ENCODE measurements at places on chromosomes 3 and 15.

GRCh38 chr15:99753066-99753465, 19.8 kb upstream of the LYSMD4 start:
- no peak overlapping the region for H3K27ac ChIP-seq
- H3K4me1 ChIP-seq = no peaks in the 10 kb centered on the region
- no peak overlapping the region for H3K4me3 ChIP-seq

GRCh38 chr15:78076231-78077052, 1.1 kb downstream of the TBC1D2B start:
- peak overlapping the region; percentile 80 for H3K27ac ChIP-seq
- no peaks in the 10 kb centered on the region for H3K27me3 ChIP-seq
- peaks cover 24% of the 10 kb centered on the region for H3K4me1 ChIP-seq
- H3K36me3 ChIP-seq = peaks cover 7% of the 10 kb centered on the region
- H3K4me3 ChIP-seq = peak overlapping the region; percentile 89

- H3K36me3 ChIP-seq = no peaks in the 10 kb centered on the region
- H3K4me1 ChIP-seq = peaks cover 3% of the 10 kb centered on the region
- no peak overlapping the region for H3K4me3 ChIP-seq
- no peak for DNase-seq
Observed at GRCh38 chr15:35696767-35697231, 150.8 kb upstream of the DPH6 start.

DNA sequence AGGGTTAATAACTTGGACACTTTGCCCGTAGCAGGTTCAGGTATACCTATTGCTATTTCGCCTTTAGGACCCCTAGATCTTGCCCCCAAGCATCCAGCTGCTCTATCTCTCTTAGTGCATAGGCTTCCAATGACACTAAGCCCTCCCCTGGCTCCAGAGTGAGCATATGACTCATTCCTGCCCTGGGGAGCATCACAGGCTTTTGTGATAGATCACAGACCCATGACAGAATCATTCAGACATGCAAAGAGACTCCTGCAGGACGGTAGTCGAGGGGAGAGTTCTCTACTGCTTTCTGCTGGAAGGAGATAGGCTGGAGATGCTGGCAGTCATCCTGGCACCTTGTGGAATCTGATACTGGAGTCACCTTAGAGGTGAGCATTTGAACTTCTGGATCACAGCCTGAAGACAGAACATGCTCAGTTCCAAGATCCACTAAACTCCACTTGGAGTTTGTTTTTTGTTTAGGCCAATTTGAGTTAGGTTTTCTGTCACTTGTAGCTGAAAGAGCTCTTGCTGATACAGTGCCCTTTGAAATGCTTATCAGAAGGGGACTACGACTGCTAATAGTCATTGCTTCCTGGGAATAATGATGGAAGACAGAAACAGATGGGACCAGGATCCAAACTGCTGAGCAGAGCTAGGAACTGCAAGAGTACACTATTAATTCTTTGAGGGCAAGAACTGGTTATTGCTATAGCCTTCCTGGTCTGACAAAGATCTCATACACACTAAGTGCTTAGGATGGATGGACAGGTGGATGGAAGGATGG, 11.0 kb downstream of the LYSMD2 start:
- H3K27me3 ChIP-seq = no peaks in the 10 kb centered on the region
- peak overlapping the region; percentile 24 for H3K4me3 ChIP-seq
- H3K36me3 ChIP-seq = peaks cover 11% of the 10 kb centered on the region
- H3K27ac ChIP-seq = peak overlapping the region; percentile 91

DNA sequence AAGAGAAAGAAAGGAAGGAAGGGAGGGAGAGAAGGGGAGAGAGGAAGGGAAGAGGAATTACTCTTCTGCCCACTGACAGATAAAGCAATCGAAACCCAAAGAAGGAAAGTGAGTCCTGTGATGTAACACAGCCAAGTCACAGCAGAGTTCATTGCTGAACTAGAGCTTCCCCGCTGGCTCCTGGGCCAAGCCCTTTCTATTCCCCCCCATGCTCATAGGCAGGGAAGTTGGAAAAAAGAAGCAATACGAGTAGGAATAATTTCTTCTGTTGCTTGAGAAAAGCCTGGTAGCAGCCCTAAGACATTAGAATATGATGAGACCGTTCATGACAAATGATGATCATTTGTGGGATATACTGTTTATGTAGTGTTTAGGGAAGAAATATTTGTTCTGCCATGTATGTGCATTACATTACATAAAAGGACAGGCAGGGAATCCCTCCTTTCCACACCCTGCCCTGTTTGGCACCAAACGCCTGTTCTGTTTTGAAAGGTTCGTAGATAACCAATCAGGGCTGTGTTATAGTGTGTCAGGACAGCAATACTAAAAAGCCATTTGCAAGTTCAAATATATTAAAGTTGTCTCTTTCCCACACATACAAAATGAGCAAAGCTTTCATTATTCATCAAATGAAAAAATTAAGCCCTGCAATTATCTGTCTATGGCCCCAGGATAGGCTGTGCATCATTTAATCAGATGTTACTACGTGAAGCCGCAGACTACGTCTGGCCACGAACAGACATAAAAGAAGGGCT, 111.0 kb upstream of the TRPM1 start:
- no peaks in the 10 kb centered on the region for H3K36me3 ChIP-seq
- no peaks in the 10 kb centered on the region for H3K27me3 ChIP-seq
- H3K4me1 ChIP-seq = no peaks in the 10 kb centered on the region
- no peak for DNase-seq
- H3K4me3 ChIP-seq = no peak overlapping the region

- peaks cover 5% of the 10 kb centered on the region for H3K4me1 ChIP-seq
- no peak for DNase-seq
- no peak overlapping the region for H3K27ac ChIP-seq
- no peaks in the 10 kb centered on the region for H3K36me3 ChIP-seq
- H3K4me3 ChIP-seq = no peak overlapping the region
Observed at GRCh38 chr15:62126364-62126763, 38.7 kb downstream of the C2CD4B start.

- no peak overlapping the region for H3K4me3 ChIP-seq
- no peaks in the 10 kb centered on the region for H3K27me3 ChIP-seq
- H3K27ac ChIP-seq = no peak overlapping the region
- H3K36me3 ChIP-seq = no peaks in the 10 kb centered on the region
Observed at GRCh38 chr3:17749705-17750293, 7.4 kb upstream of the TBC1D5 start.

- peaks cover 7% of the 10 kb centered on the region for H3K4me1 ChIP-seq
- H3K27ac ChIP-seq = no peak overlapping the region
- H3K27me3 ChIP-seq = no peaks in the 10 kb centered on the region
- H3K36me3 ChIP-seq = no peaks in the 10 kb centered on the region
- H3K4me3 ChIP-seq = no peak overlapping the region
Observed at GRCh38 chr15:72302955-72303354, 17.0 kb downstream of the CELF6 start.

DNA sequence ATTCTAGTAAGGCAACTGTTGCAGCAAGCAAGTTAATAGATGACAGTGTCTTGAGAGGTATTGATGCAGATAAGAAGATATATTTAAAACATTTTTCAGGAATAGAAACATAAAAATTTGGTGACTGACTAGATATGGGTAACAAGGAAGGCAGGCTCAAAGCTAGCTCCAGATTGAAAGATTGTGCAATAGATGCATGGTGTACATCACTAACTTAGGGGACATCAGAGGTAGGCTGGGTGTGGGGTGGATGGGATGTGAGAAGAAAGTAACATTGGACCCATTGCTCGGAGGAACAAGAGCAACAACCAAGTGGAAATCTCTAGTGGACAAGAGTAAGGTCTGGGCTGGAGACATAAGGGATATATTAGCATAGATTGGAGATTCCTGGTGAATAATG, 306.9 kb downstream of the MCTP2 start:
- no peak overlapping the region for H3K27ac ChIP-seq
- no peaks in the 10 kb centered on the region for H3K4me1 ChIP-seq
- no peak for DNase-seq
- no peaks in the 10 kb centered on the region for H3K36me3 ChIP-seq

DNA sequence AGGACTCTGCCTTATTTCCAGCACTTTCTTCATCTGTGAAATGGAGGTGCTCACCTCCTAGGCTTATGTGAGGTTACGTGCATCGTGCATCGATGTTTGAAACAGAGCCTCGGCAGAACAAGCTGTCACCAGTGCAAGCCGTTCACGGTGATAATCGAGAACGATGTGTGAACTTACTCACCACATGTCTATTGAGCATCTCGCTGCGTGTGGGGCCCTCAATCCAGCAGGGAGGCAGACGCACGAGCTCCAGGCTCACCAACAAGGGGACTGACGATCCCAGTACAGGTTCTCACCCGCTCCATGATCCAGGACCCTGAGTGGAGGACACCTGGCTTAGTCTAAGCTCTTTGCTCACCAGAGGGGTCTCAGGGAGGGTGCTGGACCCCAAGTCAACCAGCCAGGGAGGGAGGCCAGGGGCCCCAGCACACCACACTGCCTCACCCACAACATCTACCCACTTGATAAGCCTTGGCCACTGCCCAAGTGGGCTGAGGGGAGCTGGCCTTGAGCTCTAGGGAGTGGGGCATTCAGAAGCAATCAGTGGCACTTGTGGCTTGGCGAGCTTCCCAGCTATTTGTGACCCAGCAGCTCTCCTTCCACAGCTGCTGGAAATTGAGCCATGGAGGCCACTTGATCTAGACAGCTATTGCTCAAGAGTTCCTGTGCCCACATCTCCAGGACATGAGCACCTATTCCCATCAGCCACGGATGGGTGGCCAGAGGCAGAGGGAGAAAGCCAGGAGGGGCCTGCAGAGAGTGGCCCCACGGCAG, 34.4 kb upstream of the SLC6A1 start:
- H3K36me3 ChIP-seq = no peaks in the 10 kb centered on the region
- DNase-seq = no peak
- no peaks in the 10 kb centered on the region for H3K27me3 ChIP-seq
- no peak overlapping the region for H3K27ac ChIP-seq
- no peak overlapping the region for H3K4me3 ChIP-seq
- H3K4me1 ChIP-seq = no peaks in the 10 kb centered on the region

GRCh38 chr3:14234251-14235002, 55.8 kb downstream of the LSM3 start:
- no peak overlapping the region for H3K27ac ChIP-seq
- no peak for DNase-seq
- peaks cover 6% of the 10 kb centered on the region for H3K27me3 ChIP-seq
- H3K36me3 ChIP-seq = no peaks in the 10 kb centered on the region
- H3K4me3 ChIP-seq = no peak overlapping the region

DNA sequence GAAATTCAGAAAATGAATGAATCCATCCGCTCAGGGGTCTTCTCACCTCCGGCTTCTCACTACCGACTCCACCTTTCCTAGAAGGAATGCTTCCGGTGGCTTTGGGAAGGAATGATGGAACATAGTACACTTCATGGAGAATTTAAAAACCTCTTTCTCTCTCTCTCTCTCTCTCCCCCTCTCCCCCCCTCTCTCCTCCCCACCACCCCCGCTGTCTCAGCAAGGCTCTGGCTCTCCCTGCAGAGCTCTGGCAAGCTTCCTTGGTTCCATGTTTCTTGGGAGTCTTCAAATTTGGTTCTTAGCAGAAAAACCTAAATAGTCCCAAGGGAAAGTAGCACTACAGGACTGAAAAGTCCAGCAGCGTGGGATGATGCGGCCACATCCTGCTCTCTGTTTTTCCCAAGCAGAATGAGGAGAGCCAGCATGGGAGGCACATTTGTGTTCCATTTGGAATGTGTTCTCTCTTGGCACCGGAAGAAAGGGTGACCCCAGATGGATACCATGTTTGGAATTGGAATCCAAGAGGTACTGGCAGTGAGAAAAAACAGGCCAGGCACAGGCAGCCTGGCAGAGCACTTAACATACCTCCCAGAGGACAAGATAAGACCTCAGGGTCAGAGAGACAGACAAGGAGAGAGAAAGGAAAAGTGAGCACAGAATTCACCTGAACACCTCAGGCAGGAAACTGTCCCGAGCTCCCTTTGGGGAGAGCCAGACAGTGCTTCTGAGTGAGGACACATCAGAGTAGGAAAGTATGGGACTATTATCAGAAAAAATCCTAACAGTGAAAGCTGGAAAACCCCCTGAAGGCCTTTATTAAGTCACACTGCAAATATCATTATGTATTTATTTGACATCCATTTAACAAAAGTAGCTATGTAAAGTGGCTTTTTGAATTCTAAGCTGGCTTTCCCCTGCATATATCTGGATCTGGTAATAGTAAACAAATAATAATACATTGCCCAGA, at the start of gene POPDC2:
POPDC2 (minus strand) TSS at position 116 of the 967 bp plus-strand sequence. CDS start 166 bp downstream, outside the sequence.
- H3K36me3 ChIP-seq = peaks cover 8% of the 10 kb centered on the region
- H3K27ac ChIP-seq = peak within 1 kb of the TSS; percentile 93
- no peaks in the 10 kb centered on the region for H3K27me3 ChIP-seq

- H3K4me1 ChIP-seq = no peaks in the 10 kb centered on the region
- no peak overlapping the region for H3K27ac ChIP-seq
- DNase-seq = peak; percentile 7
- H3K27me3 ChIP-seq = no peaks in the 10 kb centered on the region
- no peaks in the 10 kb centered on the region for H3K36me3 ChIP-seq
- no peak overlapping the region for H3K4me3 ChIP-seq
Observed at GRCh38 chr3:80688814-80689213, 921.0 kb upstream of the ROBO1 start.

DNA sequence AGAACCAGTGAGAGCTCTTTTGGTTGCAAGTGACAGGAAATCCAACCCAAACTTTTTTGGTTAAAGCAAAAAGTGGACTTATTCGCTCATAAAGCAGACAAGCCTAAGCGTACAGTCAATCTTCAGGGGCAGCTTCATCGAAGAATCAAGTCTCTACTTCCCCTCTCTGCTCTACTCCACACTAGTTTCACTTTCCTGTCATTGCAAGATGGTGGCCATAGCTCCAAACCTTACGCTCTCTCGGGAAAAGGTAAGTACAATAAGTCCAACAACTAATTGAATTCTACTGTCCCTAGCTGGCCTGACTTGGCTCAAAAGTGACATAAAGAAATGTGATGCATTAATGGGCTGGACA, 24.9 kb upstream of the ZNF710 start:
- no peaks in the 10 kb centered on the region for H3K4me1 ChIP-seq
- no peaks in the 10 kb centered on the region for H3K36me3 ChIP-seq
- no peak for DNase-seq
- no peak overlapping the region for H3K4me3 ChIP-seq
- no peak overlapping the region for H3K27ac ChIP-seq

- H3K36me3 ChIP-seq = peaks cover 13% of the 10 kb centered on the region
- H3K4me3 ChIP-seq = no peak overlapping the region
- H3K27ac ChIP-seq = no peak overlapping the region
Observed at GRCh38 chr15:101242160-101242998, 9.5 kb downstream of the CHSY1 start.

DNA sequence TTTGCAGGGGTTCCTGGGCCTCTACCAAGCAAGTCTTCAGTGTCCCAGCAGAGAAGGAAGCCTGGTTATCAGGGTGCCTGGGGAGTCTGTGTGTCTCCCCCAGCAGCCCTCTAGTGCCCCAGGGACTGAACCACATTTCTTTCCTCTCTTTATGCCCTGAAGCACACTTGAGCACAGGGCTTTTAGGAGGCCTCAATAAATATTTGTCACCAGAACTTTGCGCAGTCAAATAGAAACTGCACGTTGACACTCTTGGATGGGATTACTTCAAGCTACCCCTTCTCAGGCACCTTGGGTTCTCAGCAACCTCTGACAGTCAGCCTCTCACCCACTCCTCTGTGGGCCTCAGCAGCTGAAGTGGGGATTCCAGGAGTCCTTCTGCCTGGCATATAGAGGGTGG, 226.6 kb upstream of the HES1 start:
- no peak overlapping the region for H3K27ac ChIP-seq
- no peak overlapping the region for H3K4me3 ChIP-seq
- H3K36me3 ChIP-seq = no peaks in the 10 kb centered on the region
- no peak for DNase-seq
- H3K4me1 ChIP-seq = peaks cover 6% of the 10 kb centered on the region

Measured in SK-N-SH (cell line).